Activated T-helper 1 cell treated with anti-CD3 and anti-CD28 coated beads, Interleukin-2, amount 50 U/mL, for 16 hours (primary cell): ENCODE measurements at places on chromosomes 5 and 9.

DNA sequence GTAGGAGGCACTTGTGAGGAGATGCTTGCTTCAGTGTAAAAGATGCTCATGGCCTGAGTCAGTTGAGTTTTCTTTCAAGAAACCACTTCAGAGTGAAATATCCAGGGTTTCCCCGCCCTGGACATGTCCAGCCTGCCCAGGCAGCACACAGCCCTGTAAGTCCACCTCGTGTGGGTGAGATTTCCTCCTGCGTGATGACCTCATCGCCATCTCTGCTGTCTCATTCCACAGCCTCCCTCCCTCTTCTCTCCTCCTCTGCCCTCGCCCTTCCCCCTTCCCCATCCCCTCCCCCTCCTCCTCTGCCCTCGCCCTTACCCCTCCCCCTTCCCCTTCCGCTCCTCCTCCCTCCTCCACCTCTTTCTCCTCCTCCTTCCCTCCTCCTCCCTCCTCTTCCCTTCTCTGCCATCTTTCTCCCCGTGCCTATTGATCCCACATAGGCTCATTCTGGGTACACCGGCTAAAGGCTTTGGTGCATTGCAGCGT is 34.0 kb upstream of the NCS1 start:
- no peak for DNase-seq

DNA sequence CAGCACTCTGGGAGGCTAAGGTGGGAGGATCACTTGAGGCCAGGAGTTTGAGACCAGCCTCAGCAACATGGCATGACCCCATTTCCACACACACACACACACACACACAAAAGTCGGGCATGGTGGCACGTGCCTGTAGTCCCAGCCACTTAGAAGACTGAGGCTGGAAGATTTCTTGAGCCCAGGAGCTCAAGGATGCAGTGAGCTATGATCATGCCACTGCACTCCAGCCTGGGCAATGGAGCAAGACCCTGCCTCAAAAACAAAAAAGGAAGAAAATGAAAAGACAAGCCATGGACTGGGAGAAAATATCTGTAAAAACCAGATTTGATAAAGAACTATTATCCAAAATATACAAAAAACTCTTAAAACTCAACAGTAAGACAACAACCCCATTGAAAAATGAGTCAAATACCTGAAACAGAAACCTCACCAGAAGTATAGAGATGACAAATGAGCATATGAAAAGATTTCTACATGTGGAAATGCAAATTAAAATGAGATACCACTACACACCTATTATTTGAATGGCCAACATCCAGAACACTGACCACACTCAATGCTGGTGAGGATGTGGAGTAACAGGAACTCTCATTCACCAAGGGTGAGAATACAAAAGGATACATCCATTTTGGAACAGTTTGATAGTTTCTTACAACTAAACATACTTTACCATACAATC is 24.7 kb downstream of the DNAJA1 start:
- DNase-seq, result no peak

DNA sequence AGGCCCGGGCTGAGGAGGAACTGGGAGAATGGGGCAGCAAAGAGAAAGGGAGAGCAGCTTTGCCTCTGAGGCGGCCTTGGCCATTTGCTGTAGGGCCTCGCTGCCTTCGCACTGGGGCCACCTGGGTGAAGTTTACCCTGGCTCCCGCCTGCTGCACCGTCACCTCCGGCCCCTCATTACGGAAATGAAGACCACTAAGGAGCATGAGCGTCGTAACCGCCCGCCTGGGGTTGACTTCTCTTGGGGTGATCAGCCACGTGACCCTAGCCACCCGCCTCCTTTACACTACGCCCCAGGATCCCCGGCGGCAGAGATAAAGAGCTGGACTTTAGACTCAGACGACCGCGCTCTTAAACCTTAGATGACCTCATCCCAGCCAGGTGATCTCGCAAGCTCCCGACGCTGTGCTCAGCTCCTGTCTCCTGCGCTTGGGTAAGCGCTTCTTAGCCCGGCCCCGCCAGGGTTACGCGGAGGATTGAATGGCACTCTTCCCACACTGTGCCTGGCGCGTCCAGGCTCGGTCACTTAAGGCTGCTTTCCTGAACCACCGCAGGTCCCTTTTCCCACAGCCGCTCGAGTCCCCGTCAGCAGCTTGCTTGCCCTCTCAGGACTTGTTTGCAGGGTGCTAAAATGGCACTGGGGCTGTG is 107.9 kb upstream of the LARP1 start:
- DNase-seq, result no peak

- DNase-seq, result no peak
These were observed 10.9 kb downstream of the SMIM3 start for GRCh38 chr5:150789450-150789849.

- peak; percentile 51 for DNase-seq
These were observed 43.1 kb downstream of the BOD1 start for GRCh38 chr5:173573126-173573960.

- no peak for DNase-seq
These were observed 127.0 kb downstream of the NNT start for GRCh38 chr5:43729846-43730478.

GRCh38 chr9:19527663-19528062 is 118.9 kb downstream of the ACER2 start:
- no peak for DNase-seq

- DNase-seq, result no peak
These were observed 22.2 kb upstream of the ASS1 start for GRCh38 chr9:130422546-130422945.

DNA sequence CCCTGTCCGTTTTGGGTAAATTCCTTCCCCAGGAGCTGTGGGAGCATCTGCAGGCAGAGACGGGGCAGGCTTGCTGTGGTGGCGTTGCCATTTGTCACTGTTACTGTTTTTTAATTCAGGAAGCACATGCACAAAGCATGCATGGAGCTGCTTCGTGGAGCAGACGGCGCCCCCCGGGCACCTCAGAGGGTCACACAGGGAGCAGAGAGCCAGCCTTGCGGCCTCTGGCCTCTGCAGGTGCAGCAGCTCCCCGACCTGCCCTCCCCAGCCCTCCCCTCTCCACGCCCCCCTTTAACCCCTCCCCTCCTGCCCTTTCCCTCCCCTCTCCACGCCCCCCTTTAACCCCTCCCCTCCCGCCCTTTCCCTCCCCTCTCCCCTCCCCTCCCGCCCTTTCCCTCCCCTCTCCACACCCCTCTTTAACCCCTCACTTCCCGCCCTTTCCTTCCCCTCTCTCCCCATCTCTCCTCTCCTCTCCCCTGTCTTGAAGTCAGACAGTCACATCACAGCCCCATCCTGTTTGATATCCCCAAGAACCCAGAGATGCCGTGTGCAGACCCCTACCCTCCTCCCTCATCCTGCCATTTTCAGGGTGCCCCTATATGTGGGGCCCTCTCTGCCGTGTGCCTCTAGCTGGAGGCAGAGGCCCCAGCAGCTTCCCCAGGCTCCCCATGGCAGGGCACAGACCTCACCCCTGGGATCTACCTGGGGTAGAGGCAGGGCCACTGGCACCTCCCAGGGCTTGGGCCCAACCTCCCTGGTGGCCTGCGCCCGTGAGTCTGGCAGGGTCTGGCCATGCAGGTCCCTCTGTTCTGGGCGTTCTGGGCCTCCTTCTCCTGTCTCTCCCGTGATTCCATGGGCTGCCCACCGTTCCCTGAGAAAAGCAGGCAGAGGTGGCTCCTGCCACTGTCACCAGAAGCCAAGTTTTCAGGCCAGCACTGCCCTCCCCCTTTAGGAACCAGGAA is 29.6 kb upstream of the UBAC1 start:
- DNase-seq, result peak; percentile 34

GRCh38 chr5:21802869-21803490 is 1050.2 kb downstream of the CDH12 start:
- no peak for DNase-seq

DNA sequence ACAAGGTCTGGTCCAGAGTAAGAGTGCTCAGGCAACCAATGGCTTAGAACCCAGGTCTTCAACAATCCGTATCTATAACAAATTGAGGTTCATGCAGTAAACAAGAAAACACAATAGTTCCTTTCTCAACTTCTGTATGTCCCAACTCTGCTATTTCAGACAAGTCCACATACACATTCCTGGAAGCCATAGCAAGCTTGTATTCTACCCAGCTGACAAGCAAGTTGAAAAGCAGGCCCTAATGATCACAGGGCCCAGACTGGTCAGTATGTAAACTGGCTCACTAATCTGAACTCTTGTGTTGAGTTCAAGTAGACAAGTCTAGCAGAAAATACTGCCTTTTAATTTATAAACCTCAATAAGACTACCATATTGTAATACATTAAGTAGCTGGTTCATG is 26.9 kb downstream of the FNIP1 start:
- DNase-seq, result no peak
